ENCODE measurements at places on chromosomes 7 and 10. TPM values are rescaled to one million over a fixed set of nuclear protein-coding genes. Genes with fewer than 3 reads are reported as not detected.
A peak's percentile ranks its signal among the peaks of the same experiment; 100 is the strongest.

Gene MSS51
- 0.71 TPM for total RNA-seq

Gene KCND2
- not detected for total RNA-seq

Gene TMEM26
- not detected for total RNA-seq

Gene ICA1
- not detected for total RNA-seq

Gene TFR2
- not detected for total RNA-seq

Gene EGFR
- total RNA-seq, result 28.9 TPM

Gene PIP4K2A
- 51.7 TPM for total RNA-seq

Gene CNPY1
- not detected for total RNA-seq

Gene NCF1
- not detected for total RNA-seq

Gene TRIM50
- total RNA-seq, result not detected

Gene ZNF487
- 3.9 TPM for total RNA-seq

Gene PTF1A
- not detected for total RNA-seq

Gene GTF2IRD1
- 21.2 TPM for total RNA-seq

DNA sequence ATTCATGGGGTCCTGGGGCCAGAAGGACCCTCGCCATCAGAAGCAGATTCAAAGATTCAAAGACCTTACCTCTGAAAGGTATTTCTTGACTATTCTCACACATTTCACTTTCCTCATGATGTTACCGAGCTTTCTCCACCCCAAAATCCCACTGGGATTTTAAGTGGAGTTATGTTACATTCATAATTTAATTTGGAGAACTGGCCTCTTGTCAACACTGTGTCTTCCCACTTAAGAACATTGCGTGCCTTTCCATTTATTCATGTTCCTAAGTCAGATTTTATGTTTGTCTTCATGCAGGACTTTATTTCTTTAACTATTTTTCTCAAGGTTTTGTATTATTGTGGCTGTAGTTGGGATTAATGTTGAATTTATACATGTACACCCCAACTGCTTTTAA is 123.5 kb upstream of the BMPER start:
- DNase-seq, result no peak

- no peak for DNase-seq
Measured at GRCh38 chr10:119488675-119489074, 53.8 kb downstream of the RGS10 start.

GRCh38 chr7:99221866-99222265 is 14.0 kb upstream of the KPNA7 start:
- no peak for DNase-seq

DNA sequence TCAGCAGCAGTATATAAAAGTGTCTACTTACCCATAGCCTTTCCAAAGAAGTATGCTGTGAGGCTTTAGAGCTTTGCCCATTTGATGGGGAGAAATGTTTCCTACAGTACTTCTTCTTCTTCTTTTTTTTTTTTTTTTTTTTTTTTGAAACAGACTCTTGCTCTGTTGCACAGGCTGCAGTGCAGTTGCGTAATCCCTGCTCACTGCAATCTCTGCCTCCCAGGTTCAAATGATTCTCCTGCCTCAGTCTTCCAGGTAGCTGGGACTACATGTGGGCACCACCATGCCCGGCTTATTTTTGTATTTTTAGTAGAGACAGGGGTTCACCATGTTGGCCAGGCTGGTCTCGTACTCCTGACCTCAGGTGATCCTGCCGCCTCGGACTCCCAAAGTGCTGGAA is 101.7 kb upstream of the TMEM26 start:
- no peak for DNase-seq

GRCh38 chr10:102632394-102633111 is 11.7 kb upstream of the TRIM8 start:
- DNase-seq, result no peak

GRCh38 chr10:30092151-30092790 is 32.9 kb upstream of the JCAD start:
- DNase-seq, result no peak

- no peak for DNase-seq
Measured at GRCh38 chr10:120085096-120085796, 192.7 kb downstream of the SEC23IP start.

GRCh38 chr10:114868870-114869519 is 47.4 kb downstream of the FHIP2A start:
- DNase-seq, result no peak

- no peak for DNase-seq
Measured at GRCh38 chr10:129169115-129169514, 297.9 kb upstream of the MGMT start.

DNA sequence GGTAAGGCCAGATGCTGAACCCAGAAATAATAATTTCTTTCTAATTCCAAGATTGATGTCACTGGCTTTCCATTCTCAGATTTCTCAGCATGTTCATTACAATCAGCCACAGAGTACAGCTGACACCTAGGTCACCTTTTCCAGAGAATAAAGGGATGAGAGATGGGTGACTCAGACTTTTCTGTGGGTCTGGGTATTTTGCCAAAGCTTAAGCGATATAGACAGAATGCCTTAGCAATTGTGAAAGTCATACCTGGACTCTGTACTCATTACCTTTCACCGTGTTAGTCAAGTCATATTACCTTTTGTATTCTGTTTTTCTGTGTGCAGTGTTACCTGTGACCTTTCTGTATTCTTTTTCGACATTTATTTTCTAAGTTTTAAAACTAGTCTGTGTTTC is 10.6 kb upstream of the PRTFDC1 start:
- DNase-seq, result no peak

DNA sequence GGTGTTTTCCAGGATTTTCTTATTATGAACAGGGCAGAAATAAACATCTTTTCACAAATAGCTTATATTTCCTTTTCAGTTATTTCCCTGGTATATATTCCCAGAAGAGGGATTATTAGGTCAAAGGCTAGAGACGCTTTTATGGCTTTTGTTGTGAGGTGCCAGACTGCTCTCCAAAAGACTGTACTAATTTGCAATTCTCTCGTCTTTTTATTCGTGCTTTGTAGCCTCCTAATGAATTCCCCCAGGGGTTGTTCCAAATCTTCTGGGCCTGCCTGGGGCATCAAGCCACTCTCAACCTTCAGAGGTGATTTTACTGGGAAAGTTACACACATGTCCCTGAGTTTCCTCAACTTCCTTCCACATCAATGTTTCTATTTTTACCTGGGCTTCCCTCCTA is 34.0 kb upstream of the R3HCC1L start:
- no peak for DNase-seq

- DNase-seq, result no peak
Measured at GRCh38 chr7:5375925-5376324, 47.7 kb downstream of the TNRC18 start.

DNA sequence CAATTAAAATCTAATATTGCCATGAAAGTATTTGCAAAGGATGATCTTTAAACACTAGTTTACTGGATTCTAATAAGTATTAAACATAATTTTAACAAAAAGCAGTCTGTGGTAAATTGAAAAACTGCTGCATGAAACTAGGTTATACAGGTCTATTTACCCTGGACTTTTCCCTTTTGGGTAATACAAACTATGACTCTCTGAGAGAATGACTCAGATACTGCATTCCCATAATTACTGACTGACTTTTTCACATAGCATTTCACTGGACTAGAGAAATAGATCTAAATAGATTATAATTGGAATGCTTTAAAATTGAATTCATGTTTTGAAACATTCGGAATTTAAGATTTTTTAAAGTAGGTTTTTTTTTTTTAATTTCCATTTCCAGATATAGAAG is 395.7 kb downstream of the THSD7A start:
- no peak for DNase-seq

DNA sequence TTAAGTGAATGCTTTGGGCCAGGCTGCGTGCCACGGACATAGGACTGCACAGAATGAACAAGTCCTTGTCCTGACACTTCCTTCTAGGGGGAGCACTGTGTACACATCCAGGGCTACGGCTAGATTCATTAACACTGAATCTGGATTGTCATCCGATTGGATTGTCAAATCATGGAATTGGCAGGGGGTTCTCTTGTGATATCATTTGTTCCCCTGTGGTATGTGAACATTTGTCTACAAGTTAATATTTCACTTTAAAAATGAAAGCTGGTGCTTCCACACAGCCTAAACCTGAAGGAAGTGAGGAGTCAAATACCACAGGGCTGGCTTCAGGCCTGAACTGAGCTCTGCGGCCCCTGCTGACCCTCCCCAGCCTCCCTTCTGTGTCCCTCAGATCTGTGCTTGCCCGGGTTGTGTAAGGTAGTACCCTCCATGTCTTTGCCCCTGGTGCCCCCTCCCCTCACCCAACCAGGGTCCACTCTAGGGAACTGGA is 75.6 kb downstream of the SNX10 start:
- no peak for DNase-seq

- no peak for DNase-seq
Measured at GRCh38 chr7:100493476-100494264, 9.9 kb downstream of the NYAP1 start.

- no peak for DNase-seq
Measured at GRCh38 chr10:90856964-90857634, 740 bp downstream of the HTR7 start.

DNA sequence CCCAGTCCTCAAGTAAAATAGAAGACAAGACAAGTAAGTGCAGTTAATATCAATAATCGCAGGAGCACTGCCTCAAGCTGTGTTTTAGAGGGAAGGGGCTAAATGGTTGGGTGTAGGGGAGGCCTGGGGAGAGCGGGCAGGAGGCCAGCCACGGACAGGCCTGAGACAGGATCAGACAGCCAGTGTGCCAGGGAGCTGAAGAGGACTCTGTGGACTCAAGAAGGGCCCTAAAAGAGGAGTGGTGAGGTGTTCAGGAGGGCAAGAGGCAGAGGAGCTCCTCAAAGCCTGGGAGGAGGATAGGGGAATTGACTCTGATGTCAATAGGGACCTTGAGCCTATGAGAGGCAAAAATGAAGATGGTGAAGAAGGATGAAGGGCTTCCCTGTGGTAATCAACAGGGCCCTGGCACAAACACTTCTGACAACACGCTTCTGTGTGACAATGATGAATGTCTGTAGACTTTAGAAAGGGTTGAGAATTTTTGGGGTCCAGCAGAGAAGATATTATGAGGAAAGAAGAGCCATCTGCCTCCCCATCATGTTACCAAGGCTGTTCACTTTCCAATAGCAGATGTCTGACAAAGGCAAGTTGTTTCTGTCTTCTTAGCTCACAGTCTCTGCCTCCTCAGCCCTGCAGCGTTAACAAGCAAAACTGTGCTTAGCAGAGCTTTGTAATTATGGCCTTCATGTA is 2.4 kb upstream of the PTPRE start:
- DNase-seq, result no peak

GRCh38 chr7:14745076-14745475 is 157.5 kb downstream of the DGKB start:
- DNase-seq, result no peak

GRCh38 chr7:1357601-1358271 is 101.5 kb downstream of the MICALL2 start:
- DNase-seq, result no peak

DNA sequence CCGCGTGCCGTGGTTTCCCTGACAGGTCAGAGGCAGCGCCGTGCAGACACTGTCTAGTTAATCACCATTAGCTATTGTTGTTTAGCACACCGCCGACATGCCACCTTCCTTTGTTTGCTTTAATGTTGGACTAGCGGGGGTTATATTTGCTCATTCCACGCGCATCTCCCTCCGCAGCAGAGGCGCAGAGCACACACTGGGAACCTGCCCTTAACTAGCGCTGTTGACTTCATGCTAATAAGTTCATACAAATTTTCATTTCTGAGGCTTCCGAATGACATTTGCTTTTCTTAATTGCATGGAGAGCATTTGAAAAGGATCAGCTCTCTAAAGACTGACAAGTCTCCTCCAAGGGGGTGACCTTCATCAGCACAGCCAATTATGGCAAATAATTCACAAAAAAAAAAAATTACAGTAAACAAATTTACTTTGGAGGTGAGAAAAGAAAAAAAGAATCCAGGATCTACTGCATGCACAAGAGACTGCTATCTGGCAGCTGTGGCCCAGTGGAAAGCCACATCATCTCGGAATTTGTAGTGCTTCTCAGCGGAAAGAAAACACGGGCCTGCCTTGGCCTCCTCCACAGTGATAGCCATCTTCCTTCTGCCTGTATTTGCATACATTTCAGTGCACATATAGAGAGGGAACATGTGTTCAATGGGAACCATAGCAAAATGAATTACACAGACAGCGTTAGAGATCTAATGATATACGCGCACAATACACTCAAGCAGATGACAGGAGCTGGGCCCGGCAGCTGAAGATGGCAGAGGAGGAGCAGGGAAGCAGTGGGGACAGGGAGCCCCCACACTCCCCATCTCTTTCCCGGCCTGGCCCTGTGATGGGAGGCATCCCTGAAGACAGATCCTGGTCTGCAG is 94.2 kb downstream of the EBF3 start:
- DNase-seq, result no peak

DNA sequence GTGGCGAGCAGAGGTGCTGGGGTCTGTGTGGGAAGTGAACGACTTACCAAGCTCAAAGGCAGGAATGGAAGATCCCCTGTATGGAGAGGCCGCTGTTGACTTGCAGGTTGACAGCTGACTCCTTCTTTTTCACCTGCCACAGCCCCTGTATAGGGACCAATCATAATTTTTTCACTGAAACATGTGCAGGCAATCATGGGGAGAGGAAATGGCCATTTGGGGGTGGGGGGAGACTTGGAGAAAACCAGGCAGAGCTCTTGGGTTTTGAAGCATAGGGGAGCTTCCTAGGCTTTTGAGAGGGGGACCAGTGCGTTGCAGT is 101.4 kb downstream of the WDR37 start:
- no peak for DNase-seq

DNA sequence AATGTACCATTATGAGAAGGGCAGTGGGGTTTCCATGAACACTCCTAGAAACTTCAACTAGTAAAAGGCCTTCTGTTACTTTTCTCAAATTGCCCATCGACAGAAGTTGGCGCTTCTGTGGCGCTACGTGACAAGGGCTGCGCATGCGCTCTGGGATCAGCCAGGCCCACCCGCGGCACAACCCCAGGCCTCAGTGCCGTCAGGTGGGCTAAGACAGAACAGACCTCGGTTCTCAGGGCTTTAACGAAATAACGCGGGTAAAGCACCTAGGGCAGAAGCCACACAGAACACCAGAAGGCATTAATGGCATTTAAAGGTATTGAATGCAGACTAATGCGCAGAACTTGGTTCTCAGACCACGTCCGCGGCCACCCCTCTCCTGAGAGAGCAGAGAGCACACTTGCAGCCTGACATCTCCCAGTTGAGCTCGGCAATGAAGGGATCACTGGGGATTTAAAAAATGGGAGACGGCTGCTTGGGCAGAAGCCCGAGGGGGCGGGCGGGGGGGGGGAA is 67.6 kb upstream of the CTNNA3 start:
- DNase-seq, result peak; percentile 60

- no peak for DNase-seq
Measured at GRCh38 chr10:35605191-35605590, at the start of gene GJD4. Gene GJD4, plus strand, starts transcription at chr10:35605341. Its CDS starts 227 bp downstream, at chr10:35605568.

Measured in SJSA1 (cell line).